ENCODE measurements at places on chromosomes 6 and 20.

DNA sequence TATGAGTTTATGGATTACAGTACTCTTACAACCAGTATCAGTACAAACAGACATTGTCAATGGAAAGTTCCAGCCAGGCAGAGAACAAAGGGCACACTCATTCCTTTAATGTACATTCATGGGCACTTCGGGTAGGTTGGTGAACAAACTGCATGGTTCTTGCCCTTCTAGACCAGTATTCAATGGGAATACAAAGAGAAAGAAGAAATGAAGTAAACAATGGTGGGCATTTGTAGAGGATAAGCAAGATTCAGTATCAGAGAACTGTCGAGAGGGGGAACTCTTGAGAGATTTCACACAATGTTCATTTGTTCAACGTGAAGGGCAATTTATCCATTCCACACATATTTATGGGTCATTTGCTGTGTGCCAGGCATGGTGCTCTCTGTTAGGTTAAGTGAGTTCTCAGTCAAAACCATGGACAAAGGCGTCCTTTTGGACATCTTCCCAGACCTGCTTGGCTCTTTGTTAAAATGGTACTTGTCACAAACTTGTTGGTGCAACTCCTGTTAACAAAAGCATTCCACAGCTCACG, 714.8 kb downstream of the DHX35 start:
- DNase-seq, result no peak

- DNase-seq, result no peak
These were observed 60.1 kb downstream of the TRIM38 start for GRCh38 chr6:26022737-26023136.

GRCh38 chr6:34207695-34208443, 28.8 kb upstream of the HMGA1 start:
- no peak for DNase-seq

- no peak for DNase-seq
These were observed 40.8 kb downstream of the SMAP1 start for GRCh38 chr6:70708448-70708847.

DNA sequence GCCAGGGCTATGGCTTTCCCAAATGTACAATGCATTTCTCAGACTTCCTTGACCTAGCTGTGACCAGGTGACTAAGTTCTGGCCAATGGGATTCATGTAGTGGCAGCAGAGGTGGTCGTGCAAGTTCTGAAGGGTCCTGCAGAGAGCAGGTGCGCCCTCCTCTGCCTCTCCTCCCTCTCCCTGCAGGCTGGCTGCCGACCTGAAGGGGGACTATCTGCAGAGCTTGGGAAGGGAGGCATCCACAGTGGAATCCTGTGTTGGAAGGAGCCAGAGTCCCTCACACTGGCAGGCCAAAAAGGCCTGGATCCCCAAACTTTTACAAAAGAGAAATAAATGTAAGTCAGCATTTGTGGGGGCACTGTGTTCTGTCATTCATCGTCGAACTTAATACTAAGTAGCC, 66.6 kb downstream of the CDH26 start:
- no peak for DNase-seq

- no peak for DNase-seq
These were observed 47.9 kb downstream of the CD2AP start for GRCh38 chr6:47525330-47526057.

- DNase-seq, result peak; percentile 96
These were observed 3.7 kb downstream of the AK9 start for GRCh38 chr6:109687271-109687761.

DNA sequence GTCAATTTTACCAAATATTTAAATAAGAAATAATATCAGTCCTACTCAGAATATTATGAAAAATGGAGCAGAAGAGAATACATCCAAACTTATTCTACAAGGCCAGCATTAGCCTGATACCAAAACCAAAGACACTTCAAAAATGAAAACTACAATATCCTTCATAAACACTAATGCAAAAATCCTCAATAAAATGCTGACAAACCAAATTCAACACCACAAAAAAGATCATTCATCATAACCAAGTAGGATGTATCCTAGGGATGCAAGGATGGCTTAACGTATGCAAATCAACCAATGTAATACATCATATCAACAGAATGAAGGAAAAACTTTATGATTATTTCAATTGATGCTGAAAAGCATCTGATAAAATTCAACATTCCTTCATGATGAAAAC, 352.4 kb upstream of the ADGRB3 start:
- no peak for DNase-seq

GRCh38 chr6:44237021-44237812, 9.7 kb upstream of the HSP90AB1 start:
- DNase-seq, result peak; percentile 96

DNA sequence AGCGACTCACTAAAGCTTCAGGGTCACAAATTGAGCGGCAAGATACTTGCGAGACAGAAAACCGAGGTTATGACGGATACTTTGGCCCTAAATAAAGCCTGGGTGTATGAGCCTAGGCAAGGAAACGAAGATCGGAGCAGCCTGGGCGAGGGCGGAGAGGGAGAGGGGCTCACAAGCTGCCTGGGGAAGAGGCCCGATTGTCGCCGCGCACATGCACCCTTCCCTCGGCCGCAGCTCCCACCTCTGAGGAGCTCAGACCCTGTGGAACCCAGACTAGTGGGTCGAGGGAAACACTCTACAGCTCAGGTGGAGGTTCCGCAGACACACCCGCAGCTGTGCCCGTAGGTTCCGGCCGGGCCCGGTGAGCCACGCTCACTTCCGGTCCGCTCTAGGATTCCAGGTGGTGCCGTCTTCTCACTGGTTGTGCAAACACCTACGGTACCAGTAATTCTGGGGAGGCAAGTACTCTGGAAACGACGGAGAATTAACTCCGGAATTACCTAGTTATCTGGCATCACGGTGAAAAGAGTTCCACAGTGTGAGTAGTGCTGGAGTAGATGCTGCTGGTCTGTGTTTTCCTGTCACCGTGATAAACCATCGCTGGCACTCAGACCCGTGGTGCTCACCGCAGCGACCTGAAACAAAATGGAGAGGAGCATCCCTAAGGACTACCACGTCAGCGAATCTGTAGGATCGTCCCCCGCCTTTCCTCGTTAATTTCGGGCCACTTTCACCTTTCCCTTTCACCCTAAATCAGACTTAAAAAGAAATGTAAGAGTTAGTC, 61.5 kb downstream of the GPX5 start:
- no peak for DNase-seq

- no peak for DNase-seq
These were observed 29.4 kb downstream of the TFAP2B start for GRCh38 chr6:50847890-50848594.

GRCh38 chr20:18585134-18585533, 2.7 kb upstream of the DTD1 start:
- DNase-seq, result peak; percentile 16

GRCh38 chr20:58622671-58623578, 28.2 kb upstream of the STX16 start:
- DNase-seq, result peak; percentile 46

GRCh38 chr20:358891-359555, 12.1 kb downstream of the NRSN2 start:
- DNase-seq, result no peak

- no peak for DNase-seq
These were observed 30.1 kb downstream of the DUSP22 start for GRCh38 chr6:322259-322930.

GRCh38 chr6:75563032-75563431, 38.6 kb upstream of the SENP6 start:
- no peak for DNase-seq

DNA sequence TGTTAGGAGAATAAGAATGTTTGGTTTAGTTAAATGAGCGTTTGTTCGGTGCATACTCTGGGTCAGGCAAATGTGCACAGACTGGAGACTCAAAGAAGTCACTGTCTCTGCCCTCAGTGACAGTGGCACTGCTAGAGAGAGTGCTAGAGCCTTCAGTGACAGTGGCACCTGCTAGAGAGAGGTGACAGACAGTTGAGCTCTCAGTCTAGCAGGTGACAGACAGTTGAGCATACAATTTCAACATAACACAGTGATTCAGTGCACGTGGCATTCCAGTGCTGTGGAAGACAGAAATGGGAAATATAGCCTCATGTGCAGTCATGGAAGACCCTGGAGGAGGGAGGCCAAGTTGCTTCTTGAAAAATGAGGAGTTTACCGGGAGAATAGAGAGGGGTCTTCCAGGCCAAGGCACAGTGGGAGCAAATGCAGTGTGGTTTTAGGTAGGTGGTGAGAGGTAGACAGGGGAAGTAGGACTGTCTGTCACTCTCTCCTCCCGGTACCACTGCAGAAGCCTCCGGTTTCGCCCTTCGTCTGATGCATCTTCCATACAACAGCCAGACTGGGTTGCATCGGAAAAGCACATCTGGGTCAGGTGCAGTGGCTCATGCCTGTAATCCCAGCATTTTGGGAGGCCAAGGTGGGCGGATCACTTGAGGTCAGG, 107.9 kb upstream of the CLDN20 start:
- DNase-seq, result no peak

DNA sequence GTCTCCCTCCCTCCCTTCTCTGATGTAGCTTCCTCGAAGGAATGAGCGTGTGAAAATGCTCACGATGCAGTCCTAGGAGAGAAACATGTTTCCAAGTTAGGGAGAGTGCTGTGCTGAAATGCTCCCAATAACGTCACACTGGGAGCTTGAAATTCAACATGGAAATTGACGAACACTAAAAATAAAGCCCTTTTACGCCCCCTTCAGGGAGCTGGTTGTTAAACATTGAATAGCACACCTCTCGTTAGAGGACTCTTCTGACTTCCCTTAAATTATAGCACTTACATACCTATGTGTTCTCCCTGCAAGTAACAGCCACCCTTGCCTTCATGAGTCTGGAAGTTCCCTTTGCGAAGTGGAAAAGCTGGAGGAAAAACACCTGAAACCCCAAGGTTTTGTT, 88.6 kb downstream of the BFSP1 start:
- no peak for DNase-seq

DNA sequence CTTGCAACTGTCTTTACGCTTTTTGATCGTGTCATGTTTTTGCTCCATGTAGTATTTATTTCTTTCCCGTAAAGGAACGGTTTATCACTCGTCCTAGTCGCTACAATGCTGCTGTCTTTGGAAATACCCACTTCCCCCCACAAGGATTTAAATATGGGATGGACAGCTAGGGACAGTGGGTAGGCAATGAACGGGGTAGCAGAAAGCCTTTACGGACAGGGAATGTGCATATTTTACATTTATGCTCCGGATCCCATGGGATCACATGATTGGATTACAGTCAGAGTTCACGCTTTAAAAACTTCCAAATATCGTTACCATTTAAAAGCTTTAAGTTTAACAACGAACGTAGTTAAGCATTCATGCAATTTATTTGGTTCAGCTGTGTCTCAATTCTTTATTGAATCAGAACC, 1.2 kb downstream of the HIVEP1 start:
- no peak for DNase-seq

- no peak for DNase-seq
These were observed 19.1 kb upstream of the NOP56 start for GRCh38 chr20:2633381-2633780.

GRCh38 chr6:90103056-90103800, 193.4 kb downstream of the BACH2 start:
- DNase-seq, result no peak

GRCh38 chr6:115817161-115817560, 243.5 kb downstream of the FRK start:
- DNase-seq, result no peak

- DNase-seq, result no peak
These were observed 2.2 kb downstream of the KCNG1 start for GRCh38 chr20:51020657-51021056.

Data from stromal cell of bone marrow (primary cell).